ENCODE measurements at places on chromosomes 3 and 15.

DNA sequence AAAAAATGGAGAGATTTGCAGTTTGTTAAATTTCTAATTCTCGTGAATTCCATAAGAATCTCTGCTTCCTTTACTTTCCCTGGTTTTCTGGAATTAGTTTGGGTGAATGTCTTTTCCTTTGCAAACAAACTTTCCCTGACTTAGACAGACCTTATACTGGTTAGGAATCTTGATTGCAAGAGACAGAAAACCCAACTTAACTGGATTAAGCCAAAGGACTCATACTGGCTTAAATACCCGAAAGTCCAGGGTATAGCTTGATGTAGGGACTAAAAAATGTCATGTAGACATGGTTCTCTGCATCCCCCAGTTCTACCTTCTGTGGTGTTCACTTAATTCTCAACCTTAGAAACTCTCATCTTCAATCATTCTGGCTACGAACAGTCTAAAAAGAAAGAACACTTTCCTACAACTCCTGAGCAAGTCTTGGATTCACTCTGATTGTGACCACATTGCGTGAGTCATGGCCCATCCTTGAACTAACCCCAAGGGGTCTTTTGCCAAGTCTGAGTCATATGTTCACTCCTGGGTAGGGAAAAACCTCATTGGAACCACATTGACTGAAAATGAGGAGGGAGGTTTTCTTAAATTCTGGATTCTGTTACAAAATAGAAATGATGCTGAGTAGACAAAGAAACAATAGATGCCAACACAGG is 136.0 kb upstream of the DAZL start:
- peak; percentile 36 for DNase-seq

DNA sequence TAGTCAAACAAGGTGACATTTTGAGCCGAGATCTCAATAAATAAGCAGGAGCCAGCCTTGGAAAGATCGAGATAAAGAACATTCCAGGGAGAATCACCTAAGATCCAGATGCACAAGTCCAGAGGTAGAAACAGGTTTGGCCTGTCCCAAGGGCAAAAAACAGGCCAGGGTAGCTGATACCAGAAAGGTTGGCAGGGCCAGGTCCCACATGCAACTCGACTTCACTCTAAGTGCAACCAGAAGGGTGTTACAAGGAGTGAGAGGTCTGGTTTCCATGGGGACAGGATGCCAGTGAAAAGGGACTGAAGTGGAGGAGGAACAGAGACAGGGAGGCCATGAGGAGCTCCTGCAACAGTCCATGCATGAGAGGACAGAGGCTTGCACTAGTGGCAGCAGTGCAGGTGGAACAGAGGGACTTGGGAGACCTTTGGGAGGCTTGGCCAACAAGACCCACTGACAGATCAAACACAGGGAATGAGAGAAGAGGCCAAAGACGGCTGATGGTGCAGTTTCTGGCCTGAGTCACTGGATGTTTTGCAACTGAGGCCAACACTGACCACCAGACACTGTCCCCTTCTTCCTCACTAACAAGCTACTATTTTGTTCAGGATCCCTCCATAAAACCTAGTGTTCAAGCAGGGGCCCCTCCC is 5.2 kb downstream of the TPRA1 start:
- DNase-seq, result peak; percentile 60

- no peak for DNase-seq
These were observed 302.1 kb upstream of the STT3B start for GRCh38 chr3:31230425-31231223.

GRCh38 chr15:29612701-29613100 is 209.6 kb downstream of the TJP1 start:
- DNase-seq, result no peak

DNA sequence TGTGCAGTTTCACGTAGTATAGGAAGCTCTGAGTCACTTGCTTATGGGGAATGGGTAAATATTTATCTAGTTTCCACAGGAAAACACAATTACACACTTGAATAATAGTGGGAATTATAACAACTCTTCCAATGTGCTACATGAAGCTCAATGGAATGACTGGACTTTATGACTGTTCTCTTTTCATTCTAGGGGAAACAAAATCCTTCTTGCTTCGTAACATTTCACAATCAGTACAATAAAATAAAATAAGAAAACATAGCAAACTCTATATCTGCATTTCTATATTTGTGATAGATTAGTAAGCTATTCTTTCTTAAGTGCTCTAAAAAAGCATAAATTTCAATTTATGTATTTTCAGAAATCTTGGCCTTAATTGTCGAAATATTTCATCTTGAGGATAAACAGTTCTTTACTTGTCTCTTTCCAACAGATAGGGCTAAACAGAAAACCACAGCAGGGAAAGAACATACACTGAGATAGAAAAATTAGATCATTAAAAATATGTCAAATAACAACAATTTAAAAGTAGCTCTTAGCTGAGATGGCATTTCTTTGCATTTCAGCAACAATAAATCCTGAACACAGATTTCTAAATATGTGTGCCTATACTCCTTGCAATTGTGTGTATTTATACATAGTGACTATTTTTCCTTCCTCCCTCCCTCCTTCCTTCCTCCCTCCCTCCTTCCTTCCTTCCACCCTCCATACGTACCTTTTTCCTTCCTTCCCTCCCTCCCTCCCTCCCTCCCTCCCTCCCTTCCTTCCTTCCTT is 395.5 kb upstream of the KCNMB2 start:
- peak; percentile 3 for DNase-seq

GRCh38 chr3:49723296-49723627 is 489 bp downstream of the GMPPB start:
- peak; percentile 58 for DNase-seq

GRCh38 chr3:169879845-169880575 is 10.3 kb upstream of the LRRC31 start:
- no peak for DNase-seq

GRCh38 chr3:154464440-154465190 is 34.6 kb upstream of the GPR149 start:
- DNase-seq, result no peak

GRCh38 chr3:108546692-108547091 is 36.3 kb upstream of the MYH15 start:
- no peak for DNase-seq
